ENCODE measurements at places on chromosomes 6 and 20.

- no peak for DNase-seq
These were observed 78.7 kb upstream of the IFNGR1 start for GRCh38 chr6:137297887-137298286.

DNA sequence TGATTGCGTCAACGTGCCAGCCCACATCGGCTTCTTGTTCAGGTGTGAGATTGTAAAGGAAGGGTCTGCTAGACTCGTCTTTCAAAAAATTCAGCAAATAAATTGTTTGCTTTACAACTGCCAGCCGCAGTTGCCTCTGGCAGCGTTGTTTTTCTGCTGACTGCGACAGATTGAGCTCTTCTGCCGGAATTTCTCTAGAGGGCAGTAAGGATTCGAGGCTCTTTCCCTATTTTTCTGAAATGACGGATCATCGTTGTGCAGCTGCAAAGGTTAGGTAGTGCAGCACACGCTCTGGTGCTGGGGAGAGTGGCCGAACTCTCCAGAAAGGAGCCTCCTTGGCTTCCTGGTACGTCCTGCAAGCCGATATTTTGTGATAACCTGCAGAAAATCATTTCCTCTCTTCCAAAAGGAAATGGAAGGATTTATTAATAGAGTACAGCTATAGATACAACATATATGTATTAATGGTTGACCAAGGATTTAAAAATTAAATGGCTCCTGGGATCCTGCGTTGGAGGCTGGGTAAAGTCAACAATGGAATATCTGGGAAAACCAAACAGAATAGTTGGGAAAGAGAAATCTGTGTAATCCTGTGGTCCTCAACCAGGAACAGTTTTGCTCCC, 121.9 kb upstream of the ZFP64 start:
- DNase-seq, result peak; percentile 14

DNA sequence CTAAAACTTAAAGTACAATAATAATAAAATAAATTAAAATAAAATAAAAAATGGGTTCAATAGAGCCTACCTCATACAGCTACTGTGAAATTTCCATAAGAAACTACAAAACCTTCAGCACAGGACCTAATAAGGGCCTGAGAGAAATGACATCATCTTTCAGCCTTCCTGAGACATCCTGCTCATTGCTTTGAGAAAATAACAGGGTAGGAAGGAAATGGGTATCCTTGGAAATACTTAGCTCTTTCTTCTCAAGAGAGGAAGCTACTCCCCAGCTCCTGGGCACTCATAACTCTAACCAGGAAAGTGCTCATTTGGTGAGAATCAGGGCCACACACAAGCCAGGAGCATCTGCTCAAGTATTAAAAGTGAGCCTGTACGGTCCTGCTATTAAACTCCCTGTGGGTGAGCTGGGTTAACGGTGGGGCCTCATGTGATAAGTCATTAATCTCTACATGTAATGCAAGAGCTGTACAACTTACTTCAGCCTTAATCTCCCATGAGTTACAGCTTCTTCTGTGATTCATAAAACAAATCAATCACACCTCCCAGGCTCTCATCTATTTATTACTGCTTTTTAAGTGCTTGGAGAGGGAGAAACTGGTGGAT, 141.4 kb downstream of the MAFB start:
- no peak for DNase-seq

DNA sequence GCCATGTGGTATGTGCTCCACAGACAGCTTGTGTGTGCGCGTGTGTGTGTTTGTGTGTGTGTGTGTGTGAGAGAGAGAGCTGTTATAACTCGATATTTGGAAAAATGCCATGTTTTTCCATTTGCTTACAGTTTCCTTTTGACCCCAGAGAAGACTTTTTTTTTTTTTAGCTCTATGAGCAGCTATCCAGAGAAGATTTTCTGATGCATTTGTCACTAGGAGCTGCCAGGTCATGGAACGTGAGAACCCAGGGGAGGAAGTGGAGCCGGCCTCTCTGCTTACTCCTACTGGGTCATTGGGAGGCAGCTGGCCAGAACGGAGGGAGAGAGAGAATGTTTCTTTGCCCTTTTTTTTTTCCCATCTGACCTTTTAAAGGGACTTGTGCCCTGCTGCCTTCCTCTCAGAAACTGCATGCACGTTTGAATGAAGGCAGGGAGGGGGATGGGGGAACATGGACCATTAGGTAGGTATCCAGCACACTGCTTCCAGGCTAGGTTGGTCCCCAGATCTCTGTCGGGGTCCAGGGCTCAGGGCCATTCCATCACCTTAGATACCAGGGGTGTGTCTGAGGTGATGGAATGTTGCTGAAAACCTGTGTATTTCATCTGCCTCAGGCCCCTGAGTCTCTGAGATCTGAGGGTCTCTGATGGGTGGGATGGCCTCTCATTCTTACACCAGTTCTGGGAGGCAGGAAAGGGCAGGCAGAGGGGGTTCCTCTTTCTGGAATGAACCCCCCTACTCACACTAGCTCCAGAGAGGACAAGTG, 11.2 kb upstream of the MRPS18A start:
- DNase-seq, result no peak

- DNase-seq, result no peak
These were observed 153.6 kb downstream of the GMPR start for GRCh38 chr6:16392010-16392409.

DNA sequence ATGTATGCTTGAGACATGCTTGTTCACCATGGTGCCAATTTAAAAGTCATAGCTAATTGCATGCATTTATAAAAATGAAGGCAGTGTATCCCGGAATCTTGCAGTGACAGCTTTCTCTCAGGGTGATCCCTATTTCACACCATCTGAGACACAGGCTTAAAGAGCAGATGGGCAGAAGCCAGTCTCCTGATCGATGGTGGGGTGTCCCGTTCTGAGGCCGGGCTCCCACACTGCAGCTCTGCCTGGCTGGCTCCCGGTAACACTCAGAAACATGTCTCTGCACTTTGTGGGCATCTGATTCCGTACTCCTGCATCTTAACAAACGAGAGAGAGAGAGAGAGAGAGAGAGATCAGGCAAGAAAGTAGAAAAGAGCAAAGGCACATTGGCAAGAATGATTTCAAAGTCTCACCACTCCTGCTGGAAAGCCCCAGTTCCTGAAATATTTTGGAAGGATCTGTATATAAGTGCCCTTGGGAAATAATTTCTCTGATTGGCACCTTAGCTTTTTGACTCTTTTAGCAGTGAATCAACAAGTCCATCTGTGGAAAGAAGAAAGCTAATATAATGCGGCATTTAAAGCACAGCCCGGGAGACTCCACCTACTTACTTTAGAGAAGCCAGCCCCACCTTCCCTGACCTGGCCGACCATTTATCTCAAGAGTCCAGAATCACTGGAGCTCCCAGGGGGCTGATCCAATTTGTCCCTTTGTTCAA, 36.8 kb upstream of the EXOC2 start:
- DNase-seq, result no peak

GRCh38 chr6:138657065-138657425, 116.5 kb upstream of the CCDC28A start:
- DNase-seq, result no peak

DNA sequence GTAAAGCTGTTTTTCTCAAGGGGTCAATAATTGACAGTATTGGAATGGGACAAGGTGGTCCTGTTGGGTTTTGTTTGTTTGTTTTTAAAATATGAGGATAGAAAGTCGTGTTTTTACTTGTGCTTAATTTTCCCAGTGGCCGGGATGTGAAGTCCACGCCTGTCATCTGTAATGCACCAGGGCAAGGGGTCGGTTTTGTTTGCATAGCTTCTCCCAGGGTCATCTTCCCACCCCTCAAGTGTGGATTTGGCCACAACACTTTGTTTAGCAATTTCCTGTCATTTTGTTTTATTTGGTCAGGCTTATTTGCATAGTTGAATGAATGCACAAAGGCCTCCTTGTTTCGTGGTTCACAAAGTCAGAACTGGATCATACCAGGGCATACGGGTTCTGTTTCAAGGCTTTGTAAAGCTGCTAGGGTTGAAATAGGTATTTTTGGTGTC, 29.8 kb downstream of the SYNJ2 start:
- DNase-seq, result no peak

GRCh38 chr6:105459049-105459448, 56.2 kb upstream of the PREP start:
- no peak for DNase-seq

DNA sequence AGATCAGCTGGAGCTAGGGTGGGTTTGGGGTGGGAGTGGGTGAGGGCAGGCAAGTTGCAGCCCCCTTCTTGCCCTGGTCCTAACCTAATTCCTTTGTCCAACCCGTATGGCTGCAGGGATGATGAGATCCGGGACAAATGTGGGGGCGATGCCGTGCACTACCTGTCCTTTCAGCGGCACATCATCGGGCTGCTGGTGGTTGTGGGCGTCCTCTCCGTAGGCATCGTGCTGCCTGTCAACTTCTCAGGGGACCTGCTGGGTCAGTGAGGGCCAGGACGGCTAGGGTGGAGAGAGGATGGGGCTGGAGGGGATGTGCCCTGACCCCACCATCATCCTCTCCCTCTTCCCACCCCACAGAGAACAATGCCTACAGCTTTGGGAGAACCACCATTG, 12.0 kb downstream of the TMEM63B start:
- no peak for DNase-seq

- DNase-seq, result no peak
These were observed 92.4 kb downstream of the EYA2 start for GRCh38 chr20:46987001-46987400.

DNA sequence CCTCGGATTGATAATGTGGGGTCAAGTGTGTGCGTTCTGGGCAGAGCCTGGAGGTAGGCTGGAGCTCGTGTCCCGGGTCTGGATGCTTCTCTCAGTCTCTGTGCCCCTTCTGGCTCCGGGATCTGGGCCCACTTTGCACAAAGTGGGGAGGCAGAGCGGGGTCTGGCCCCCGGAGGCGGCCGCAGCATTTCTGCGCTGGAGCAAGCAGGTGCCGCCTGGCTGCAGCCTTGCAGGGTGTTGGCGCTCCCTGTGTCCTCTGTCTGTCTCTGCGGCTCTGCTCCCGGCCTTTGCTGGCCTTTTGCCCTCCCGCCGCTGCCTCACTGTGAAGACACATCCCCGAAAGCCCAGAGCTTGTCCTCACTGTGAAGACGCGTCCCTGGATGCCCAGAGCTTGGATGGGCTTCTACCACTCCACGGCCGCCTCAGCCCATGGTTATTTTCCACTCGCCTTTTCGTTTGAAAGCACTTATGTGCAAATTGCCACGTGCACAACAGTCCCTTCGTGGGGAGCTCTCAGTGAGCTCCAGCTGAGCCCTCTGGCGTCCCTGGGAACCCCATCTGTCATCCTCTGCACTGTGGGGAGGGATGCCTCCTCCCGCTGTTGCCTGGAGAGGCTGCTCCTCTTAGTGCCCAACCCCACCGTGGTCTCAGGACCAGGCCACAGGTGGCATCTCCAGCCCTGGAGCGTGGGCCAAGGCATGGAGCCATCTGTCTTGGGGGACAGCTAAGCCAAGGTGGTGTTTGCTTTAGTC, 17.4 kb downstream of the SLCO4A1 start:
- no peak for DNase-seq

DNA sequence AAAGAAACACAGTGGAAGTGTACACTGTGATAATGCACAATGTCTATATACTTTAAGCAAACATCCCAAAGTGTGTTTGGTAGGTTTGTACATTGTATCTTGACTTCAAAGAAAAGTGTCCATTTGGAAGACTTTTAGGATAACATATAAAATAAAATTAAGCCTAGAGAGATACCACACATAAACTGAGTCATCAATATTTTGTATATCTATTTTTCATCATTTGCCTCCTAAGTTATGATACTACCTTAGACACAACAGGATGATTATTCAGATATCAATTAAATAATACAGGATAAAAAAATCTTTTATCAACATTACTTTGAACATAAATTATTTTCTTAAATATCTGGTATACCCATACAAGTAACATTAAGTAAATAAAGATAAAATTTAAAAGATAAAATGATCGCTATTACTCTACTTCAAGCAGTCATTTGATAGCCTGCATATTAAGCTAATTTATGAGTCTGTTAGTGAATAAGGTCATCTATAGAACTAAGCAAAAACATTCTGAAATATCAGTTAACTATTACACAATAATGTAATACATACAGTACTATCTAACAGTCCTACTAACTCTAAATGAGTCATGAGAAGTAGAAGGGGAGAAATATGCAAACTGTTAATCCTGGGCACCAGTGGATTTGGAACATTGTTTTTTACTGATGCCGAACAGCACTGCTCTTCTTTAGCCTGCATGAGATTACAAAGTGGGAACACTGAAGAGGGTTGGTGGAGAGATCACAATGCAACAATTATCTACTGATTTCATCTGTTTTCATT, 158.4 kb upstream of the SIM1 start:
- DNase-seq, result no peak

- DNase-seq, result no peak
These were observed 145.3 kb upstream of the ECI2 start for GRCh38 chr6:4280707-4281106.
